ENCODE measurements at places on chromosomes 13 and 19. TPM values are rescaled to one million over a fixed set of nuclear protein-coding genes. Genes with fewer than 3 reads are reported as not detected.
A peak's percentile ranks its signal among the peaks of the same experiment; 100 is the strongest.

- peak; percentile 37 for DNase-seq
These were observed 1.1 kb downstream of the LSM14A start for GRCh38 chr19:34173193-34173956.

GRCh38 chr19:7636317-7636690 is 606 bp upstream of the STXBP2 start:
- DNase-seq: no peak

ERCC5 gene
- total RNA-seq: 53.6 TPM

DNA sequence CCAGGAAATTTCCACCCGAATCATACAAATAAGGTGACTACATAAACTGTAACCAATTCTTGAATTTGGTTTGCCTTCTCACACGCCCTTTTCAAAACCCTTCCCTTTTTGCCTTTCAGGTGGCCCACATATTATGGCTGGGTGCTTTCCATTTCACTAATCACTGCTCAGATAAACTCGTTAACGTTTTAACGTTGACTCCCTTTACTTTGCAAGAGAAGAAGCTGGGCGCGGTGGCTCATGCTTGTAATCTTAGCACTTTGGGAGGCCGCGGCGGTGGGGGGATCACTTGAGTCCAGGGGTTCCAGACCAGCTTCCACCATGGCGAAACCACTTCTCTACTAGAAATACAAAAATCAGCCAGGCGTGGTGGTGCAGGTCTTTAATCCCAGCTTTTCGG is 19.8 kb upstream of the ZNF91 start:
- no peak for DNase-seq
